ENCODE measurements at places on chromosomes 4 and X.
A peak's percentile ranks its signal among the peaks of the same experiment; 100 is the strongest.

DNA sequence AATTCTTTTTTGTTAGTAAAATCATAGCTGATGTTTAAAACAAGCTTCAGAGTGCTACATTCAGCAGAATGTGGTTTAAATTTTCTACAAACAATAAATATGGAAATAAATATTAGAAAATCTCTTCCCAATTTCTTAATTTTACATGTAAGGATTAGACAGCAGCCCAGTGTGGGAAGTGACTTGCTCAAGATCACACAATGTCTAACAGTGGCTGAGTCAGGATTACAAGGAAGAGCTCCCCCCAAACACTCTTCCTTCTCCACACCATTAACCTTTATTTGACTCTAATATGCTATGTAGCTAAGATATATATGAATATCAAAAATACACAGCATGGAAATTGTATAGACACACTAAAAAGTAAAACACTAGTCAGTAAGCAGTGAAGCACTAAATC, 59.5 kb downstream of the SLC10A7 start:
- no peak for DNase-seq

DNA sequence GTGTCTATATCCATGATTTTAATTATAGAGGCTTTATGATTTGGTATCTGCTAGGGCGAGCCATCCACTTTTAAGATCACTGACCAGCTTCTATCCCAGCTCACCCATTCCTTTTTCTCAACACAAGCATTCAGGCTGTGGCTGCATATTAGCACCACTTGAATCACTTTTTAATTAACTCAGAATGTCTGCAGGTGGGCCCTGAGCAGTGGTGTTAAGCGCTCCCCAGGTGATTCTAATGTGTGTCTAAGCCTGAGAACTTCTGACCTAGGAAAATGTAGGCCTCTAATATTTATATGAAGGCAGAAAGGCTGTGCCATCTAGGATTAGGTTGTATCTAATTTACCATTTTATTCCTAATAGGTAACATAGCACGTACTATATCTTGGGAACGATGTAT, 19.8 kb upstream of the QRFPR start:
- no peak for DNase-seq

GRCh38 chr4:20944451-20944850, 244.2 kb downstream of the PACRGL start:
- no peak for DNase-seq

GRCh38 chr4:74431113-74431826, 13.7 kb upstream of the AREG start:
- DNase-seq, result no peak

DNA sequence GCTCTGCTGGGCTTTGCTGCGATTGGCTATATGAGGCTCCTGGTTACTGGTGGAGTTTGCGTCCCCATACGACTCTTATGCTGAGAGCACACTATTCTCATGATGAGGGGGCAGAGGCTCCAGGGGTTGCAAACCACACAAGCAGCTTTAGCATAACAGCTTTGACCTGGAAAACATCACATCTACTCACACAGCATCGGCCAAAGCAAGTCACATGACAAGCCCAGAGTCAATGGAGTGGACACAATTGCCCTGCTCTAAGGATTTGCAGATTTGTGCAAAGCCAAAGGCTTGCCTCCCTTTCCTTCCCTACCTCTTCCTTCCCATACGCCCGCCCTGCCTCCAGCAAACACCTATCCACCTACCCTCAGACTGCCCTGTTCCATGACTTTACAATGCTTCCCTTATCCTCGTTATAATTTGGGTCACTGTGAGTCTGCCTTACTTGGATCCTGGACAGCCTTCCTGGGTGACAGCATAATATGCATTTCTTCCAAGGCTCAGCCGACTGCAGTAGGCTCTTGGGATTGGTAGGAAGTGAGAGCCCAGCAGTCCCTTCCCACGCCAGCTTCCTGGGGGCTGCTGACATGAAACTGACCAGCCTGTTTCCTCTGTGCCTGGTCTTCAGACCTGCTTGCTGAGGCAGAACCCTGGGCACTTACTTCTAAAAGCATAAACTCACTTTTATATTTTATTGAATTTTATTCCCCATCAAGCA, 208.2 kb upstream of the PSAPL1 start:
- DNase-seq, result no peak

GRCh38 chr4:81040012-81040659, 9.6 kb downstream of the BMP3 start:
- no peak for DNase-seq

- DNase-seq, result no peak
These were observed 892.4 kb upstream of the TENM3 start for GRCh38 chr4:181350615-181351415.

DNA sequence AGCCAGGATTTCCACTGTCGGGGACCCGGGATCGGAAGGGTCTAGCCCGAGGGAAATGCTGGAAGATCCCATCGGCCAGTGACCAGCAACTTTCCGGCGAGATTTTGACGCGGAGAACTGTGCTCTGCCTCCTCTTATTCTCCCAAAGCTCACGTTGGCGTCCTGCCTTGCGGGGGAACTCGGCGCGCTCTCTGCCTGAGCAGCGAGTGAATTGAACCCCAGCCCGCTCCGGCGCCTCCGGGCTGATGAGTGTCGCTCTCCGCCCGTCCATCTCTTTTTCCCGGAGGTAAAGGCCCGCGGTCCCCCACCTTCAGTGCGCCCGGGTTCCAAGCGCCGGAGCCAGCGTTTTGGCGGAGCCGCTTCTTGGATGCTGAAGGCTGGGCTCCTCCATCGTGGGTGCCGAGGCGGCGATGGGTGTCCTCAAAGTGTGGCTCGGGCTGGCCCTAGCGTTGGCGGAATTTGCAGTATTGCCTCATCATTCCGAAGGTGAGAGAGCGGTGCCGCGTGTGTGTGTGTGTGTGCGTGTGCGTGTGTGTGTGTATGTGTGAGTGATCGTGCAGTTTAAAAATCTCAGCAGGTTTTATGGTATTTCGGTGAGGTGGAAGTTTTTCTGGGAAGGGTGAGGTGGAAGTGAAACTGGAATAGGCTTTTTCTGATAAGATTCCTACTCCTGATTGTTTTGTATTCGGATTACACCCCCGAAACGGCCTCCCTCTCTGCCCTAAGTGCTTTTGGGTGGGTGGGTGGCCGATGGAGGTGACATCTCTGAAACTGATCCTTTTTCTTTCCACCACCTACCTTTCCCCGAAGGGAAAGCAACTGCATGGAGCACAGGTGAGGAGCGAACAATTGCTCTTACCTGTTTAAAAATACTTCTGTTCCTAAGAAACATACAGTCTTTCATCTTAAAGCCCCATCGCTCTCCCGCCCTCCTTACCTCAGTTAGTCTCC, 752 bp downstream of the FRAS1 start:
- DNase-seq, result peak; percentile 71

GRCh38 chrX:18545771-18546170, 120.4 kb downstream of the CDKL5 start:
- no peak for DNase-seq

DNA sequence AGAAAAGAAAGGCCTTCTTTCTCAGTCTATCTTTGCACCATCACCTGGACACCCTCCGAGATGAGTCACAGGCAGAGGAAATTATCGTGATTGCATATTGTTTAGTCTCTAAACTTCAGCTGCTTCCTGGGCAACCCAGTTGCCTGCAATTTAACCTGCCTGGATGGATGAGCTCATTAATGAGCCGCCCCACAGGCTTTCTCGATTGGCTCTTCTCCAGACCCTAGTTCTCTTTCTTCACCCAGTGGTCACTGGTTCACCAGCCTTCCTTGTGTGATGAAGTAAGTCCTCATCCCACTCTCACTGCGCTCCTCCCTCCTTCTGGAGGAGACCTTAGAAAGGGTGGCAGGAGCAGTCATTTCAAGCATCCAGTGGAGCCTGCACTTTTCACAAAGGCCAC, 94.4 kb downstream of the SOWAHB start:
- DNase-seq, result no peak

- no peak for DNase-seq
These were observed 42.4 kb upstream of the GATB start for GRCh38 chr4:151803246-151803645.

DNA sequence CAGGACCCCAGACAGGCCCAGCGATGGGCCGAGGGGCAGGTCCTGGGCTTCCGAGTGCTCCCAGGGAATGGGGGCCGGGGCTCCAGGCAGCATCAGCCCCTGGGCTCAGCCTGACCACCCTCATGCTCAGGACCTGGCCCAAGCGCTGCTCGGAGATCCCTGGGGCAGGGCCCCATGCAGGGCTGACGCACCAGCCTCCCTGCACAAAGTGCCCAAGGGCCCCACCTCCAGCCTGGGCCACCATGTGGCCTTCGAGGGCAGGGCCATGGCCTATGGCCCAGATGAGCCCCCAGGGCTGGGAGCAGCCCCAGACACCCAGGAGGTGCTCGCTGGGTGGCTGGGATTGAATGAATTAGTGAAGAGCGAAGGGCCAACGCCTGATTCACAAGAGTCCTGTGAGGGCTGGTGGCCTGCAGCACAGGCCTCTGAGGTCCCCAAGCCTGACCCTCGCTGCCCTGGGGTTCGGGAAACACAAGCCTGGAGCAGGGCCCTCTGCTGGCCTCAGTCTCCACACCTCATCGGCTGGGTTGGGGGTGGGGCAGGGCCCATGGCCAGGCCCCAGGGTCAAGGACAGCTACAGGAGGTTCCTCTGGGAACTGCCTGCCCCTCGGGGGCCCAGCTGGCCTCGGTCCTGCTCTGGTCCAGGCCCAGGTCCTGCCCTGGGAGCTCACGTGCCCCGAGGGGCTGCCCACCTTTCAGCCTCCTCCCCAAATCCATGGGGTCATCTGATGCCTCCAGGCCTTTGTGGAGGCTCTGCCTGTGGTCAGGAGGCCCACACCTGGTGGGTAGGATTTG, 13.3 kb upstream of the FGFR3 start:
- DNase-seq, result no peak

GRCh38 chr4:76851375-76851774, 46.6 kb downstream of the SOWAHB start:
- DNase-seq, result no peak

DNA sequence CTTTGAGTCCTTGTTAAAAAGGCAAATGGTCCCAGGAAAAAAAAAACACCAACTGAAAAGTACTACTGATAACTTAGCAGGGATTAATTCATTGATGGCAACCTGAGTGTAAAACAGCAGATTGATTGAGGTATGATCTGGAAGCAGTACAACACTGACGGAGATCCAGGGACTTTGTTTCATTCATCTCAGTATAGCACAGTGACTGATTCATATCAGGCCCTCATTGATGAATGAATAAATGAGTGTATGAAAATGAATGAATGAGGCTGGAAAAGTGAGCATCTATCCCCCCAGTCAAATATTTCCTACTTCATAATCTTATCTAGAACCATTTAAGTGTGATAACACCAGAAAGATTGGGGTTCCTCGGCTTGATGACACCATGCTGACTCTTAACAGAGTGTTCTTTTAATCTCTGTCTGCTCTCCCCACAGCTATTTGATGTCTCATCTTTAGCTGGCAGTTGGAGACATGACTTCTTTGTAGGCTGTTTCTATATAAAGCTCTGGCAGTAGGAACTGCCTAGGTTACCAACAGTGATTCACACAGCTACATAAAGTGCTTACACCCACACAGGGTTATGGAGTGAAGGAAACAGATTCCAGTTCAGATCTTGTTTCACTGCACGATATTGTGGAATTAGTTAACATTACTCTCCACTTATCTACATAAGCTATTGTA, 18.6 kb upstream of the RNF128 start:
- no peak for DNase-seq

GRCh38 chr4:150342945-150343344, 239.0 kb upstream of the MAB21L2 start:
- DNase-seq, result no peak

DNA sequence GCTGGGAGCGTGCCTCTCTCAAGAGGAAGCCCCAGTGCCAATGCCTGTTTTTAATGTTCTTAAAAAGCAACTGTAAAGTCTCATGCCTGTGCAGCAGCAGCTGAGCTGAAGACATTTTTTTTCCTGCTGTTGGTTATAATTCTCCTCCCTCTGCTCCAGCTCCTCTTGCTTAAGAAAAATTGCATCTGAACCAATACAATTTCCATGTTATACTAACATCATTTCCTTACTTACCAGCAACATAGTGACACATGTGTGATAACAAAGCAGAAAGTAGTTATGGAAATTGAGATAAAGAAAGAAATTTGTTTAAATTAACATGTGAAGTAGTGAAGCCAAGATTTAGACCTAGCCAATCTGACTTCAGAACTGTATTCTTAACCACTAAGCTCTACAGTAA, 101.4 kb downstream of the TBC1D19 start:
- no peak for DNase-seq

GRCh38 chrX:71870208-71871098, 40.2 kb upstream of the NHSL2 start:
- DNase-seq, result no peak

GRCh38 chr4:188232428-188232827, 93.2 kb downstream of the TRIML1 start:
- DNase-seq, result no peak

All from activated effector memory CD4-positive, alpha-beta T cell treated with anti-CD3 and anti-CD28 coated beads, Interleukin-2, amount 50 U/mL, for 16 hours (primary cell).